ENCODE measurements at places on chromosomes 7 and 10. TPM values are rescaled to one million over a fixed set of nuclear protein-coding genes. Genes with fewer than 3 reads are reported as not detected.

DNA sequence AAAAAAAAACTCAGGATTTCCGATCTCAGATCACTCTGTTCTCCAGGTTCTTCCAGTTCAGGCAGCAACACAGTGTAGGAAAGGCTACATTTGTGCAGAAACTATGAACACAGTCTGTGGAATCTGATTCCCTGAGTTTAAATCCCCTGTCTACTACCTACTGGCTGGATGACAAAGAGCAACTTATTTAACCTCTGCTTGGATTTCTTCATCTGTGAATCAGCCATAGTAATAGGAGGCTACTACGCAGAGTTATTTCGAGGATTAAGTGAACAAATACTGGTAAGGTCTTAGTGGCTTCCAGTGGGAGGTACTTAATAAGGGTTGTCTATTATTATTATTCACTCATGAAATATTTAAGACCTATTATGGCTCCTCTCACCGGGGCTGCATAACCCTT is 44.3 kb upstream of the PDCD4 start:
- DNase-seq, result no peak

- no peak for DNase-seq
These were observed 6.5 kb downstream of the ASB13 start for GRCh38 chr10:5659702-5660528.

Gene AASS
- total RNA-seq, result 11.8 TPM

- no peak for DNase-seq
These were observed 2.5 kb downstream of the PSAP start for GRCh38 chr10:71848325-71849275.

- no peak for DNase-seq
These were observed 1.6 kb downstream of the CDK14 start for GRCh38 chr7:90597563-90598253.

Gene CABCOCO1
- not detected for total RNA-seq

DNA sequence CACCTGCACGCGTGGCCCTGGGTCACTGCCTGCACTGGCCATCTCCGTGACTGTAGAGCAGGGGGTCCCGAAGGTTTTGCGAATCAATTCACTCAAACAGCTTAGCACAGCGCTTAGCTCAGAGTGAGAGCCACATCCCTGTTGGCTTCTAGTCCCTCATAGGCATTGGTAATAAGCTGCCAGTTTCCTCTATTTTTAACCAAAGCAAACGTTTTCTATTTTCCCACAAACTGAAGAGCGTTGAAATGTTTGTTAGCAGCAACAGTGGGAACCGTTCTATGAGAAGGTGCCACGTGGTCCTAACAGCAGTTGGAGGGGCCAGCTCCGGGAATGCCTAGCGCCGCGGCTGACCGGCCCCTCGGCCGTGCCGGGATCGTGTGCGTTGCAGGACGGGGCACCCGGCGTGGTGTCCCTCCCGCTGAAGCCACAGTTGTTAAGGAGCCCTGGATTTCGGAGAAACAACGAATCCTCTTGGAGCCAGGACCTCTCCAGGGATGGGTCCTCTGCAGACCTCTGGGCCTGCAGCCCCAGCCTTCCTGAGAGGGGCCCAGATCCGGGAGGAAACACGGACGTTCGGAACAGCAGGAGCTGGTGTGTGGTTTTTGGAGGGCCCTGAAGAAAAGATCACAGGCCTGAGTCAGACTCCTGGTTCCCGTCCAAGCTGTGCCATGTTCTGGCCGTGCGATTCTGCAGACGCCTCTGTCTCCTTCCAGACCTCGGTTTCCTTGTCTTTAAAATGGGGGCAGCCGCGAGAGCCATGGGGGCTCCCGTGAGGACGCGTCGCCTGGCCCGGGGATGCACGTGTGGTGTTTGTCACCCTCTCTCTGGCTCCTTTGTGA is 40.3 kb downstream of the FAM20C start:
- peak; percentile 65 for DNase-seq

- peak; percentile 49 for DNase-seq
These were observed 91.2 kb upstream of the MPP7 start for GRCh38 chr10:28393956-28394568.

DNA sequence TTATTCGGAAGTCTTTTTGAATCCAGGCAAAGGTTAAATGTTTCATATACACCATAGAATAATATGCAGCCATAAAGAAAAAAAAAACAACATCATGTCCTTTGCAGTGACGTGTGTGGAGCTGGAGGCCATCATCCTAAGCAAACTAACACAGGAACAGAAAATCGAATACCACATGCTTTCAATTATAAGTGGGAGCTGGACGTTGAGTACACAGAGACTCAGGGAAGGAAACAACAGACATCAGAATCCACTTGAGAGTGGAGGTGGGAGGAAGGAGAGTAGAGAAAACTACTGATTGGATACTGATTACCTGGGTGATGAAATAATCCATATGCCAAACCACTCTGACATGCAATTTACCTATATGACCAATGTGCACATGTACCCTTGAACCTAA is 293.4 kb downstream of the KLF6 start:
- no peak for DNase-seq

- DNase-seq, result peak; percentile 68
These were observed 653 bp upstream of the ADRB1 start for GRCh38 chr10:114042895-114043531.

DNA sequence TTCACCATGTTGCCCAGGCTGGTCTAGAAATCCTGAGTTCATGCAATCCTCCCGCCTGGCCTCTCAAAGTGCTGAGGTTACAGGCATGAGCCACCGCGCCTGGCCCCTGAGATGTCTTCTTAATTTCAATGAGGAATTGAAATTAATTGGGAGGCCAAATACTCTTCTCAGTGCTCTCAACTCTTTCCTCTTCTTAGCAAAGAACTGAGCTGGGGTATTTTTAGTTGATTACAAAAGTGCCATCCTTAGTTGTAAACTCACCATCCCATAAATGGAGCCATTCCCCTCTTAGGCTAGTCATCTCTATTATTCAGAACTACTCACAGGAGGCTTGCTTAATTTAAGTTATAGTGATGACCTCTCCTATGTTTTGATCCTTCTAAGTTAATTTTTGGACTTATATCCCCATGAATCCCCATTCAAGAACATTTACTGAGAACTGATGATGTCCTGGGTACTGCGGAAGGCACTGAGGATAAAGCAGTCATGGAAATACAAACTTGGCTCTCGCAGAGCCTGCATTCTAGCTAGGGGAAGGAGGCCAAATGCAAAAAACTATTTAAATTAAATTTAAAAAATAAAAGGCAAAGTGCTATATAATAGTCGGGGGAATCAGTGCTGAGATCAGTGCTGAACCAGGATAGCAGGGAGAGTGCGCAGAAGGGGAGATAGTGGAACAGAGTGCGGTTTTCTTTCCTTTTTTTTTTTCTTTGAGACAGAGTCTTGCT is 145.3 kb downstream of the SFMBT2 start:
- DNase-seq, result no peak

GRCh38 chr10:103224133-103224532 is 21.6 kb upstream of the RPEL1 start:
- no peak for DNase-seq

Gene ITIH5
- total RNA-seq, result 5.7 TPM

DNA sequence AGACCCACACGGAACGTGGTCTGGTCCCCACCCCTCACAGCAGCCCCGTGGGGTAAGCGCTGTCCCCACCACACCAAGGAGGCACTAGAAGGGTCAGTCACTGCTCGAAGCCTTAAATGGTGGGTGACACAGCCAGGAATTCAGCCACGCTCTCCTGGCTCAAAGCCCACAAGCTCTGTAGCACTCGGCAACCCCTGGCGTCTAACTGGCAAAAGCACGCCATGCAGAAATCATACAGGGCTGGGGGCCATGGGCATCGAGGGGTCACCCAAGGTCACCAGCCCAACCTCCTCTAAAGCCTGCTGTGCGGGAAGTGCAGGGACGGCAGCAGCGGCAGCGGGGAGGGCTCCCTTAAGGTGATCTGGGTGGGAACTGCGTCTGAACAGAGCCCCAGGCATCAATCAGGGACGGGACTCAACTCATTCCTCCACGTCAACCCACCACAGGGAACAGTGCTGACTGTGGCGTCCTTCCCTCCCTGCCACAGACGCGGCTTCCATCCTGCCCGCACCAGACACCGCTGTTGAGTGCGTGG is 7.8 kb downstream of the GPER1 start:
- DNase-seq, result no peak

DNA sequence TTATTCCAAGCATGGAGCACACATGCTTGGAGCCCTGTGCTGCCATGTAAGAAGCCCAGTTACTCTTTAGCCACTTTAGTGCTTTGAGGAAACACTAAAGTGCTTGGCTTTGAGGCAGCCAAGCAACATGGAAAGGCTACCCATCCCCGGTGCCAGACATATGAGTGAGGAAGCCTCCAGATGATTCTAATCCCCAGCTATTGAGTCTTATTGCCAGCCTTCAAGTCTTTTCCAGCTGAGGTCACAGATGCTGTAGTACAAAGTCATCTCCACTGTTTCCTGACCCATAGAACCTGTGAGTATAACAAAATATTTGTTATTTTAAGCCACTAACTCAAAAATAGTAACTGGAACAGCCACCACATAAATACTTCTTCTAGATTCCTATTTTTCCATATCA is 91.4 kb upstream of the CYP26C1 start:
- no peak for DNase-seq

Gene LIPK
- not detected for total RNA-seq

Gene PRLHR
- total RNA-seq, result not detected

DNA sequence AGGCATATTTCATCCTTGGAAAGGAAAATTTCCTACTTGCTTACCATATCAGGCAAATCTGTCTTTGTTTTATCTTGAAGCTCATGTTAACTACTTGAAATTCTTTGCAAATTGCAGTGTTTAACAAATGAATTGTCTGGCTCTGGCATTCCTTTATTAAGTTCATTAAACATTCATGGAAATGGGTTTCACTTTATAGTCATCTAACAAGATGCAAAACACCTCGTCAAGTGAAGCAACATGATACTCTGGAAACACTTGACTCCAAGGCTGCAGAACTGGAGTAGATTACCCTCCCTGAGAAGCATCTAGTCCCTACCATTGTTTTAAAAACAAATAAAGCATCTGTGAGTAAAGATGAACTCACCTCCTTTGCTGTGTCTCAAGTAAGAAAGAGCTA is 1086.9 kb downstream of the NRG3 start:
- no peak for DNase-seq

DNA sequence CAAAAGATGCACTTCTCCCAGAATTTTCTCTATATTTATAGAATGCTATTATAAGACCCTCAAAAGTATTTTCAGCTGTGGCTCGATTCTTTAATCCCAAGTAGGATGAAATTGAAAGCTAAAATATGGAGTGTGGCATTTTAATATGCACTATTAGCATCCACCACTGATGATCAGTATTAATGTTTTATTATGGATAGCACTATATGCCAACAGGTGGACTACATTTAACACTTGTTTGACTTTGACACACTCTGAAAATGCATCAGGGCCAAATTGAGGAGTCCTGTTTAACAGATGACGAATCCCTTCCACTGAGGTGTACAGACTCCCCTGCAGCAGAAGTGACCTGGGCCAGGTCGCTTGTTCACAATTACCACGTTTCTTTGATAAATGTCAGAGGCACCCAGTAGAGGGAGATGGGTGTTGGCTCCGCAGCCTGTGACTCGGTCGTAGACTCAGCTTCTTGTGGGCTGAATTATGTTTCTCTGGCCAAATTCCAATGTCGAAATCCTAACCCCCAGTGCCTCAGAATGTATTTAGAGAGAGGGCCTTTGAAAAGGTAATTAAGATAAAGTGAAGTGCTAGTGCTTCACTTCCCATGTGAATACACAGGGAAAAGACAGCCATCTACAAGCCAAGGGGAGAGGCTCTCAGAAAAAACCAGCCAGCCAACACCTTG is 48.1 kb downstream of the WIPF3 start:
- DNase-seq, result no peak

Gene STAG3
- 0.64 TPM for total RNA-seq

Gene VWA2
- total RNA-seq, result not detected

Gene TDRD1
- 0.74 TPM for total RNA-seq

Gene PPP1R9A
- total RNA-seq, result 31.4 TPM

GRCh38 chr7:131075406-131075805 is 252.3 kb upstream of the MKLN1 start:
- DNase-seq, result no peak

DNA sequence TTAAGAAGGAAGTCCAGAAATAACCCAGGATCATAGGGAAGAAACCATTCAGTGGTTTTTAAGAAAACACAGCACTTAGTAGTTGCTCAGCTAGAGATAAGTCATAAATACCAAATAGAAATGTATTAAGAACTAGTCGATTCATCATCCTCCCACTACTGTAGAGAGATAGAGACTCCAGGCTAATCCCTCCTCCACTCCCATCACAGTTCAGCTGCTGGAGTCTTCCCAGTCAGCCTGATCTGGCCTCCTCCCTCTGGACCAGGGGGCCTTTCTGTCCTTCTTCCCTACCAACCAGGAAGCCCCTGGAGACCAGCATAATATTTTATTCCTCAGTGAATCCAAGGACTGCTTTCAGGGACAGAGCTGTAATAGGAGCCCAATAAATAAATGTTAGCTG is 294.1 kb upstream of the YAE1 start:
- no peak for DNase-seq

DNA sequence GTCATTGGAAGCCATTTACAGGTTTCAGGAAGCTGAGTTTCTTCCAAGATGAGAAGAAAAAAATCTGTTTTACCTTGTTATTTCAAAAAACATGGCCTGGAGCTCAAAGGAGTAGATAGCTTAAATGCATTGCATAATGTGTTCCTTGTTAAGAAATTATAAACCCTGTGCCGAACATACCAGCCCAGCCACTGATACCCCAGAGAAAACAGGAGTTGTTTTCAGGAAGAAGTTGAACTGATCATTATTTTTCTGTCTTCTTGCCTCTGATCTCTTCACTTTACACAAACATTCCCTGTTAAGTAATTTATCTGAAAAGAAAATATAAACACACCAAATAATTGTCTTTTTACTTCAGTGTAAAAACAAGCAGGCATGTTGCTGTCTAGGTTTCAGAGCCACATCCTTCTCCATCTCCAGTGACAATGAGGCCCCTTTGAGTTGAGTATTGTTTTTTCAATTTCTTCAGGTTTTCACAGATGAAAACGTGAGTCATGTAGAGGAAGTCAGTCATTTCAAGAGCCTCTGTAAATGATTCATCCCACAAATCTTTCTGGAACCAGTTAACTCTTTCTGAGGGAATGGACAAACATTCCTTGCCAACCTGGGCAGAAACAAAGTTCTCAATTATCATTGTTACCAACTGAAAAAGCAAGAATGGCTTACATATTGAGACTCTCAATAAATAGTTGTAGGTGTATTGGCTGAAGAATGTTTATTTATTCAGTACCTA is 244.2 kb downstream of the IPMK start:
- DNase-seq, result no peak

Gene PNLIPRP2
- total RNA-seq, result not detected

- peak; percentile 96 for DNase-seq
These were observed 39.8 kb downstream of the SPOCK2 start for GRCh38 chr10:72048450-72049124.

Gene ZSWIM8
- total RNA-seq, result 67.3 TPM

DNA sequence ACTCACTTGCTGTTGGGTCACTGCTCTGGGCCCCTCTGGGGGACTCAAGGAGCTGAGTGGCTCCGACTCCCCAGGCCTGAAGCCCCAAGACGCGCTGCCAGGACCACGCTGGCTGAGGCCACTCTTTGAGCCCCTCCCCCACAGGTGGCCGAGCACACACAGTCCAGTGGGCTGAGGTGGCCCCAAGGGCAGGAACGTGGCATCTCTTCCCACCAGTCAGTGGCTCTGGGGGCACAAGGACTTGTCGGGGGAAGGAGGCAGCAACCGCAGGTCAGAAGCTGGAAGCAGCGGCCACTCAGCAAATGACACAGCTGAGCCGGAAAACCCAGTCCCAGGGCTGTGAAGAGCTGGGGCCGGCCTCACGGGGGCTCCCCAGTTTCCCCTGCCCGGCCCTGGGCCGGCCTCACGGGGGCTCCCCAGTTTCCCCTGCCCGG is 24.1 kb downstream of the GRIFIN start:
- peak; percentile 68 for DNase-seq

Gene TFPI2
- total RNA-seq, result 3.9 TPM

- DNase-seq, result no peak
These were observed 163.7 kb downstream of the SEMA3D start for GRCh38 chr7:85023066-85023712.

Gene HTRA1
- total RNA-seq, result 45.0 TPM
